Renal cortex interstitium (tissue), 15 donors: ENCODE measurements at places on chromosomes 16 and 17. TPM values are rescaled to one million over a fixed set of nuclear protein-coding genes. Genes with fewer than 3 reads are reported as not detected.

- DNase-seq: no peak
These were observed 116.9 kb upstream of the CDH13 start for GRCh38 chr16:82509691-82510430.

DNA sequence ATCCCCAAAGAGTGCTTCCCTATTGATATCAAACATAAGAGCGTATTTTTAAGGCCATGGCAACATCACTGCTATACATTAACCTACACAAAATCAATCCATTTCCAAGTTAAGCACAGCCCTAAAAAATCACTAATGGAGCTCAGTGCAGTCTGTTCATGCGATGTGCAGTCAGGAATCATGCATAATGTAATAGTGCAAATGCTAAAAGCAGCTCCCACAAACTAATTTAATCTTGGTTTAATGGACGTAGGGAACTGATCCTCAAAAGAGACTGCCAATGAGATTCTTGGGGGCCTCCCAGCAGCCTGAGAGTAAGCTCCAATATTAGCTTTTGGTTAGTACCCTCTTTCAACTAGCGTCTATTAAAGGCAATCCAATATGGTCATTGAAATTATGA, 245.9 kb downstream of the TOX3 start:
- no peak for DNase-seq

Gene NUPR1
- polyA plus RNA-seq: 10.5 TPM

GRCh38 chr17:73895157-73895556, 250.9 kb upstream of the SDK2 start:
- no peak for DNase-seq

Gene EVPL
- 25.8 TPM for polyA plus RNA-seq

GRCh38 chr17:82729479-82730260, 5.7 kb upstream of the FN3K start:
- no peak for DNase-seq

DNA sequence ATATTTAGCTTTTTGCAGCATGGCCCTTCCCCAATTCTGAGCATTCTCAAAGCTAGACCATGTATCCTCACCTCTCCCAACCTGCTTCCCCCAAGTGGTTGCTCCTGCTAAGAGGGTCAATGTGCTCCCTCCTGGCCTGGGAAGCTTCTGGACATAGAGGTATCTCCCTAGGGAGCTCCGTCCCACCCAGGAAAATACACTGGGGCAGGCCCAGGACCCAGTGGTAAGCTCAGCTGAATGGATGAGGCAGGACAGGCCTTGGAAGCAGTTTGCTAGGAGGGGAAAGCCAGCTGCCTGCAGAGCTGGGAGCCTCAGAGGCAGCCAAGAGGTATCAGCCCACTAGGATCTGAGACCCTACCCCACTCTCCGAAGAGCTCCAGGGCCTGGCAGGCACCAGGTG, 1721.6 kb downstream of the TP53TG3F start:
- DNase-seq: no peak

Gene SHCBP1
- polyA plus RNA-seq: 9.9 TPM

DNA sequence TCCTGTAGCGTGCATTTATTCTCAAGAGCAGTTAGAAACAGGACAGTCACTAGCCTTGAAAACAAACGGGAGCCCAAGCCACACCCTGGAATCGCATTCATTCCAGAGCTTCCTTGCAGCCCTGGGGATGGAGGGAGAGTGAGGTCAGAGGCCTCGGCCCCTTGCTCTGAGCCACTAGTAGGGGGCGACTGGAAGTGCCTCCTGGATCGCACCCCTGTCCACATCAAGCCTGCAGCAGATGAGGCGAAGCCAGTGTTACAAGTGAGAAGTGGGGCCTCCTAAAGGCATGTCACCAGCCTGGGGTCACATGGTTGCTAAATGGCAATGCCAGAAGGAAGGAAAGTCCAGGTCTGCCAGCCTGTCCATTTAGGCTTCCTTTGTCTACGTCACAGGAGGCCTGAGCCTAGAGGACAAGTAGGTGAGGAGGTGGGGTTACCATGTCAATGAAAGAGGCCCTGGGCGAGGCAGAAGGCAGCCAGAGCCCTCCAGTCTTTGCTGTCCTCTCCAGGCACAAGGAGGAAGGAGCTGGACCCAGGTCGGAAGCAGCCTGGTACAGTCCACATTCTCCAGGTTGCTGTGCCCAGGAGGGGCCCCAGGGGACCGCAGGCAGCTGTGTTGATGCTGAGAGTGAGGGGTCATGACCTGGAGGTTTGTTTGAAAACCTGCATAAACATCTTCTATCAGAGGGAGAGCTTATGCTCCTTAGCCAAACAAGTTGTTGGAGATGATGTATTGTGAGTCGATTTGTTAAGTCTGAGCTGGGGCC, 3.0 kb upstream of the RCVRN start:
- DNase-seq: no peak

Gene SLC47A2
- polyA plus RNA-seq: 5.0 TPM

DNA sequence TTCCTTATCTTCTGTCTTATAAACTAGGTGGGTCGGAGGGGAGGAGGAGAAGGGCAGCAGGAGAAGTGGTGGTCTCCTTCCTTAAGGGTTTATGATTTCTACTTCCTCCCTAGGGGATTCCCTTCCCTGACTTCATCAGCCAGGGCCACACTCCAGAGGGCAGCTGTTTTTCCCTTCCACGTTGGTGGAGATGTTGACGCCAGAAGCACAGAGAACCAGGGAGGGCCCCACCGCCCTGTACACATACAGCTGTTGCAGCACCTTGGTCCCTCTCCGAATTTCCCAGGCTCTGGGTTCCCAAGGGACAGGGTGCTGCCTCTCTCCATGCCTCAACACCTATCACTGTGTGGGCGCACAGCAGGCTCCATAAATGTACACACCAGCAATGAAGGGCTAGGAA, 5.6 kb upstream of the SLC6A4 start:
- no peak for DNase-seq

GRCh38 chr17:33258296-33258695, 34.8 kb downstream of the ASIC2 start:
- DNase-seq: no peak

GRCh38 chr17:63086483-63087185, 120.6 kb downstream of the TANC2 start:
- DNase-seq: no peak

Gene SCNN1B
- polyA plus RNA-seq: 12.3 TPM

- DNase-seq: no peak
These were observed 3.4 kb upstream of the NAT9 start for GRCh38 chr17:74779501-74779900.

Gene SEPTIN12
- polyA plus RNA-seq: 0.32 TPM

DNA sequence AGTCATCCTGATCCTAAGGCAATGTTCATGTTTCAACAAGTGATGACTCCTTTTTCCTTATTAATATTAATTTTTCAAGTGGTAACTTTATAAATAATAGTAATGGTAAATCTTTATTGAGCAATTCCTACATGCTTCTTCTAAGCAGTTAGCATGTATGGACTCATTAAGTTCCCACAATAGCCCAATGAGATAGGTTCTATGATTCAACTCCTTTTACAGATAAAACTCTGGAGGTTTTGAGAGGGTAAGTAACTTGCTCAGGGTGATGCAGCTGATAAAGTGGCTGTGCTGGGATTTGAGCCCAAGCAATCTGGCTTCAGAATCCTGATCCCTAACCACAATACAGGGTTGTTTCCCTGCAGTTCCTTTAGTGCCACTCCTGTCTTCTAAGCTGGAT, 25.3 kb downstream of the SLC47A1 start:
- DNase-seq: no peak

Gene PITPNC1
- polyA plus RNA-seq: 26.1 TPM

- no peak for DNase-seq
These were observed 1.2 kb downstream of the HS3ST3B1 start for GRCh38 chr17:14302091-14302430.

DNA sequence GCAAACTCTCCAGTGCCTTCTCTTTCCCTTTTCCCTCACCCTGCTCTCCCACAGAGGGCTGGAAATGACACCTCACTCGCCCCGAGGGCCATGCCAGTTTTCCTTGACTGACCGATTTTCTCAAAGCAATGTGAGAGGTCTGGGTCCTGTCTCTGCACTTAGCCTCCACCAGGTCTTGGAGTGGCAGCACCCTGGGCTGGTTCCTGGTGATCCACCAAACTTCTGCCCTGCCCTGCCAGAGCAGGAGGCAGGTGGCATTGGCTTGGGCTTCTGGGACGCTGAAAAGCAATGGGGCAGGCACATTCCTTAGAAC, 97.5 kb downstream of the RAB11FIP4 start:
- no peak for DNase-seq

Gene KAT7
- polyA plus RNA-seq: 49.1 TPM

Gene ABCC3
- 10.5 TPM for polyA plus RNA-seq

Gene TMEM238L
- 2.9 TPM for polyA plus RNA-seq

DNA sequence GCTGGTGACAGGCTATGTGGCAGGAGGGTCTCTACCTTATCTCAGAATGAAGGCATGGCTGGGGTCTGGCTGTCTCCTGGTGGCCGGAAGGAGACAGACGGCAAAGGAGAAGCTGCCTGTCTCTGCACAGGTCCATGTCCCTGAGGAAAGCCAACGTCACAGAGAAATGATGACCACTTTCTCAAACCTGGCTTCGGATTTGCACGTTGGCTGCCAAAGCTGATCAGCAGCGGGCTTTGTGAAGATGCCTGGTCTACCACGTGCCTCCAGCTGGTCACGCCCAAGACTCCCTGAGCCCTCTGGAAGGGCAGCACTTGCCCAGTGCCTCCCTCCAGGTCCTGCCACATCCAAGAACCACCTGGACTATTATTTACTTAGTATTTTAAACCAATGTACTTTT, 8.4 kb downstream of the DEXI start:
- DNase-seq: no peak

Gene BCAR1
- polyA plus RNA-seq: 63.9 TPM

Gene CACNA1G
- polyA plus RNA-seq: 8.3 TPM

Gene CDH3
- 55.9 TPM for polyA plus RNA-seq

- DNase-seq: no peak
These were observed 22.0 kb downstream of the SETD6 start for GRCh38 chr16:58537124-58537906.

Gene CARD14
- polyA plus RNA-seq: 2.3 TPM

DNA sequence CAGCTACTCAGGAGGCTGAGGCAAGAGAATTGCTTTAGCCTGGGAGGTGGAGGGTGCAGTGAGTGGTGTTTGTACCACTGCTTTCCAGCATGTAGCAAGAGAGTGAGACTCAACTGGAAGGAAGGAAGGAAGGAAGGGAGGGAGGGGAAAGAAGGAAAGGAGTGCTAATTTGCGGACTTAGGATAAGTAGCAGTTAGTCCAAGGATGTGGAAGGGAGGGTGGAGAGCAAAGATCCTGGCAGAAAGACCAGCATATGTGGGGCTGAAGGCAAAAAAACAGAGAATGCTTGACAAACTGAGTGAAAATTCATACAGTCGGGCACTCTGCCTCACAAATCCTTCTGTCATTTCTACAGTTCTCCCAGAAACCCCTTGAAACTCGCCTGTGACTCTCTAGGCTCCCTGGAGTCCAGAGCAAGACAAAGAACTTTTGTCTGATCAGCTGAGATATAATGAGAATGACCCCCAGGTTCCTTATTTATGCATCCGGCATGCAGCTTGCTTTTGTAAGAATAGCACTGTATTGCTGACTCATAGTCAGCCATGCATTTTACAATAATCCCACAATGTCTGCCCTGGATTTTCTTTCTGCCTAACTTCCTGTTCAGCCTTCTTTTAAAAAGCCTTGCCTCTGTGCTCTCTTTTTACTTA, 31.5 kb downstream of the CDK5RAP3 start:
- DNase-seq: no peak

GRCh38 chr17:44023545-44024270, 8.9 kb upstream of the TMEM101 start:
- no peak for DNase-seq

DNA sequence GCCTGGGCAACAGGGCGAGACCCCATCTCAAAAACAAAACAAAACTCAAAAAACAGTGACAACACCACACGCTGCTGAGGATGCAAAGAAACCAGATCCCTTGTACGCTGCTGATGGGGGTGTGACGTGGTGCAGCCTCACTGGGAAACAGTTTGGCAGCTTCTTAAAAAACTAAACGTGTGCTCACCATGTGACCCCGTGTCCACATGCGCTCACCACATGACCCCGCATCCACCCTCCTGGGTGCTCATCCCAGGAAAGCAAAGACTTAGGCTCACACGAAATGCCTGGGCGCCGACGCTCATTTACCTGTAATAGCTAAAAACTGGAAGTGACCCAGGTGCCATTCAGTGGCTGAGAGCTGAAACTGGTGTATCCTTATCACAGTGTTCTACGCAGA, 19.9 kb upstream of the RPL13 start:
- DNase-seq: no peak

GRCh38 chr16:426115-426905, 861 bp downstream of the RAB11FIP3 start:
- DNase-seq: no peak

DNA sequence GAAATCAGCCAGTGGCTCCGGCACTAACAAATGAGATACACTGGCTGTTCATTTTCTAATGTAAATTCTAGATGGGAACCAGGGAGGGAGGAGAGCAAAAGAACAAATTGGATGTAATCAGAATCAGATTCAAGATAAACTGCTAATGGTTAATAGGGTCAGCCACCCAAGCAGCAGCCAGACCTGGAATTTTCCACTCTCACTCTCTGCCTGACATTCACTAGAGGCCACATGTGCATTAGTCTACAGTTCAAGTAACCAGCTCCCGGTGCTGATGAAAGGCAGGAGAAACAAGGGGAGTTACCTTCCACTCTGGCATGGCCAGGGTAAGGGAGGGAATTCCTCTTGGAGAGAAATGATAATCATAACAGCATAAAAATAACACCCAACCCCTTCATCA, 597.7 kb downstream of the TOX3 start:
- DNase-seq: no peak

Gene ARMC7
- 15.8 TPM for polyA plus RNA-seq

GRCh38 chr16:68361485-68361884, 50.7 kb downstream of the PRMT7 start:
- no peak for DNase-seq

Gene SECTM1
- 1.4 TPM for polyA plus RNA-seq

Gene CRHR1
- polyA plus RNA-seq: not detected

Gene HOXB4
- 15.6 TPM for polyA plus RNA-seq

GRCh38 chr16:74667255-74667700, 601 bp upstream of the RFWD3 start:
- peak; percentile 16 for DNase-seq

GRCh38 chr16:30054451-30054850, 11.1 kb upstream of the ALDOA start:
- DNase-seq: no peak

- DNase-seq: no peak
These were observed 115.8 kb downstream of the OR1D5 start for GRCh38 chr17:2947588-2947950.
